Calu3 (cell line): ENCODE measurements at places on chromosomes 16 and 17. TPM values are rescaled to one million over a fixed set of nuclear protein-coding genes. Genes with fewer than 3 reads are reported as not detected.

GRCh38 chr16:81524382-81524781 is 79.8 kb downstream of the CMIP start:
- no peak for DNase-seq

DNA sequence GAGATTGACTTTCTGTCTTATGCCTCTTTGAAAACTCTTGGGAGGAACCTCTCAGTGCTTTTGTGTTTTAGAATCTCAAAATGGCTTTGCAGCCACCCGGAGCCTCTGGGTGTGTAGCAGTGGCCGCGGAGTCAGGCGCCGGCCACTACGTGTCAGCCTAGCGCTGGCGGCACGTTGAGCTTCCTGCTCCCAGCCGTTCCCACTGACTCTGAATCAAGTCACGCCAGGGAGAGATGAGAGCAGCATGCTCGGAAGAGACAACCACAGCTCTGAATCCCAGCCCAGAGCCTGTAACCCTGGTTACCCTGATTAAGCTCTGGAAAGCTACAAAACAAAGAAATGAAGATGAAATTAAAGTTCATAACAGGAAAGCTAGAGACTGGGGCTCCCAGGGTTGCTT is 97.4 kb upstream of the CACNG5 start:
- DNase-seq: no peak

DNA sequence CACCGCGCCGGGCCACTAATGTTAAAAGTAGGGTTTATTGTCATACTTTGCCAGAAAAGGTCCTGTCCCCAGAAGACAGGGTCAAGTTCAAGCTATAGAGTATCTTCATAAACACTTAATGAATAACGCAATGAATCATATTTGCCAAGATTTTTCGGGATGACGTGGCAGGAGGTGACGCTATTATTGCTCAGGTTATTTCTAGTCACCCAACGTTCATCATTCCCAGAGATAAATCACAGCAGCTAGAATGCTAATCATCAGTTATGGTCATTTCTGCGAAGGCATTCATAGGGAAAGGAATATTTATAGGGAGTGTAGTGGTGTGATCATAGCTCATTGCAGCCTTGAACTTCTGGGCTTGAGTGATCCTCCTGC is 2.0 kb downstream of the TMC5 start:
- DNase-seq: peak; percentile 76

DNA sequence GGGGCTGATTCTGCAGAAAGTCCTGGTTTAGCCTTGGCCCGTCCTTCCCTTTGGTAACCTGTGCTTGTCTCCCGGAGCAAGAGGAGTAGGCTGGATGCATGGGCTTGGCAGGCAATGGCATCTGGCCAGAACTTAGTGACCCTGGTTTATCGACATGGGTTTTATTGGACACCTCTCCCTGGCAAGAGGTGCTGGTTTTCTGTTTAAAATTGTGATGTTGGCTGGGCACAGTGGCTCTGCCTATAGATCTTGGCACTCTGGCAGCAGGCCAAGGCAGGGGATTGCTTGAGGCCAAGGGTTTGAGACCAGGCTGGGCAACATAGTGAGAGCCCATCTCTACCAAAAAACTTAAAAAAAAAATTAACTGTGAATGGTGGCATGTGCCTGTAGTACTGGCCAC is 31.2 kb downstream of the SLC12A3 start:
- no peak for DNase-seq

DNA sequence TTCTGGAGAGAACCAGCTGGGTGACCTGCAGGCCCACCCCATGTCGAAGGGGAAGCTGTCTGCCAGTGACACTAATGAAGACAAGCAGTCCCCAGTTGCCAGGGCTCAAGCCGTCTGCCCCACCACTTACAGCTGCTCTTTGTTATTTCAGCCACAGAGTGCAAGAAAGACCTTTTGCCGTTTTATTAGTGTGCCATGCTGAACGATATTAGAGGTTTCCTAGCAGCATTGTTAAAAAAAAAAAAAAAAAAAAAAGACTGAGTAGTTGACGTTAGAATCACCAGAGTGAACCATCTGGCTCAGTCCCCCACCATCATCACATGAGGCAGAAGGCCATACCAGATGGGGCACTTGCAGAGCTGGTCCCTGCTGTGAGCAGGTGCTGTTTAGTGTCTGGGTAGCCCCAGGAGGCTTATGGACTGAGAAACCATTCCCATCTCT is 26.5 kb upstream of the SLC39A11 start:
- DNase-seq: no peak

DNA sequence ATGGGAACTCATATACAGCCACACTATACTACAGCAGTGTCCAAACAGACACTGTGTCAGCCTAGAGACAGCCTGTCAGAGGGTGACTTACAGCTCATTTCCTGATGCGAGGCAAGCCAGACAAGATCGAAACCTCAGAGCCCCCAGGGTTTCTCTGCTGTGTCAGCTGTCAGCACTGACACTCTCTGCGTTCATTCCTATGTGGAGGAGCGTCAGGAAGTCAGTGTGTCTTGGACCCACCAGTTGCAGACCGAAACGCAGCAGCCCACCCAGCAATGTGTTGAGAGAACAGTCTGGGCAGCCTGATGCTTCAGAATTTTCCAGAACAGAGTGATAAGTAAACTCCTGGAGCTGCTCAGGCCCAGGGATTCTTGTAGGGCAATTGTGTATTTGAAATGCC is 20.6 kb upstream of the MAPT start:
- DNase-seq: no peak

GRCh38 chr16:76213860-76214259 is 63.3 kb upstream of the CNTNAP4 start:
- no peak for DNase-seq

GRCh38 chr17:78973792-78974520 is 5.8 kb downstream of the LGALS3BP start:
- no peak for DNase-seq

GRCh38 chr17:19510903-19511302 is 22.8 kb upstream of the SLC47A1 start:
- DNase-seq: no peak

DNA sequence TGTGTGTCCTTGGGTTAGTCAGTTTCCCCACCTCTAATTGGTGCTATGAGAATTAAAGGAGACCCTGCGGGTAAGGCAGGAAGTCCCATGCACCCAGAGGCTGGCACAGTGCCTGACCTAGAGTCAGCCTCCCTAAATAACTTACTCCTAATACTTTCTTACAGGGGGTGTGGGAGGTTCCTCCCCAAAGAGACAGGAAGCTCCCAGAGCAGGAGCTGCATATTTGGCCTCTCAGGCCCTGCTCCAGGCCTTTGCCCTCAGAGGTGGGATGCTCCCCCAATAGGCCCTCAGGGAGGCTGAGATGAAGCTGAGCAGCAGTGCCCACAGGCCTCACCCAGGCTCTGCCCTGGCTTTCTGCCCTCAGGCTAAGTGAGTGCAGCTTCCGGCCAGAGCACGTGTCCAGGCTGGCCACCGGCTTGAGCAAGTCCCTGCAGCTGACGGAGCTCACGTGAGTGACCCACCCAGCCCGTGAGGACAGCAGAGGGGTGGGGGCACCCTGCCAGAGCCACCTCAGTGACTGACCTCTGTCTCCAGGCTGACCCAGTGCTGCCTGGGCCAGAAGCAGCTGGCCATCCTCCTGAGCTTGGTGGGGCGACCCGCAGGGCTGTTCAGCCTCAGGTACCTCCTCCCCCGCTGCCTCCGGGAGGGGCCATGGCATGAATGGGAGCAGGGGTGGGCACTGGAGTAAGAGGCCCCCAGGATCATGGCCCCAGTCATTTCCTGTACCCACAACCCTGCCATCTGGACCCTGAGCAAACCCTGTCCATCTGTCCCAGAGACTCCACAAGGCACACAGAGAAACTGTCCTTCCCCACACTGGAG is 31.1 kb upstream of the CPNE2 start:
- DNase-seq: peak; percentile 53

DNA sequence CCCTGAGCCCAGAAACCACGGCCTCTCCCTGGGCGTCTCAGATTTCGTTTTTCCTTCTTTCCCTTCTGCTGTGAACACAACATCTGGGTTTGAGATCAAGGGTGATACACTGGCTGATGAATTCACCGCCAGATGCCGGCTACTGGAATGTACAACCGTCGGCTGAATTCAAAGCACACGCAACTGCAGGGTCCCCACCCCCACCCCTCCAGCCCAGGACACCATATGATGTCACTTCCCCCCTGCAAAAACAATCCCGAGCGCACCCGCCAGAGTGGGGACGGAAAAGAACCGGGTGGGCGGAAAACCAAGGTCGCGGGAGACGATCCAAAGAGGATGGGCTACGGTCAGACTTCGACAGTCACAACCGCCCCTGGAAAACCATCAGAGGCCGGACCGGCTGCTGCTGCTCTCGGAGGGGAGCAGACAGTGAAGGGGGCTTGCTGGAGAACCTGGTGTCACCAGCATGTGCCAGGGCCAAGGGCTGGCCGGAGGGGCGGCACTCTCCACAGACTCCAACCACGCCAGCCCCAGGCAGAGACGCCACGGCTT is 23.3 kb downstream of the CEP295NL start:
- DNase-seq: no peak

DNA sequence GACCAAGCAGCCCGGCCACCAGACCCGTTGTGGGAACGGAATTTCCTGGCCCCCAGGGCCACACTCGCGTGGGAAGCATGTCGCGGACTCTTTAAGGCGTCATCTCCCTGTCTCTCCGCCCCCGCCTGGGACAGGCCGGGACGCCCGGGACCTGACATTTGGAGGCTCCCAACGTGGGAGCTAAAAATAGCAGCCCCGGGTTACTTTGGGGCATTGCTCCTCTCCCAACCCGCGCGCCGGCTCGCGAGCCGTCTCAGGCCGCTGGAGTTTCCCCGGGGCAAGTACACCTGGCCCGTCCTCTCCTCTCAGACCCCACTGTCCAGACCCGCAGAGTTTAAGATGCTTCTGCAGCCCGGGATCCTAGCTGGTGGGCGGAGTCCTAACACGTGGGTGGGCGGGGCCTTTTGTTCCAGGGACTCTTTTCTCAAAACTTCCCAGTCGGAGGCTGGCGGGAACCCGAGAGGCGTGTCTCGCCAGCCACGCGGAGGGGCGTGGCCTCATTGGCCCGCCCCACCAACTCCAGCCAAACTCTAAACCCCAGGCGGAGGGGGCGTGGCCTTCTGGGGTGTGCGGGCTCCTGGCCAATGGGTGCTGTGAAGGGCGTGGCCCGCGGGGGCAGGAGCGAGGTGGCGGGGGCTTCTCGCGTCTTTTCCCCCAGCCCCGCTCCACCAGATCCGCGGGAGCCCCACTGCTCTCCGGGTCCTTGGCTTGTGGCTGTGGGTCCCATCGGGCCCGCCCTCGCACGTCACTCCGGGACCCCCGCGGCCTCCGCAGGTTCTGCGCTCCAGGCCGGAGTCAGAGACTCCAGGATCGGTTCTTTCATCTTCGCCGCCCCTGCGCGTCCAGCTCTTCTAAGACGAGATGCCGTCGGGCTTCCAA is at the start of gene SLC2A4:
Gene SLC2A4, plus strand, starts transcription at position 645 of the 879 bp plus-strand sequence. Its CDS starts 217 bp downstream, at position 862.
- DNase-seq: peak; percentile 91

DNA sequence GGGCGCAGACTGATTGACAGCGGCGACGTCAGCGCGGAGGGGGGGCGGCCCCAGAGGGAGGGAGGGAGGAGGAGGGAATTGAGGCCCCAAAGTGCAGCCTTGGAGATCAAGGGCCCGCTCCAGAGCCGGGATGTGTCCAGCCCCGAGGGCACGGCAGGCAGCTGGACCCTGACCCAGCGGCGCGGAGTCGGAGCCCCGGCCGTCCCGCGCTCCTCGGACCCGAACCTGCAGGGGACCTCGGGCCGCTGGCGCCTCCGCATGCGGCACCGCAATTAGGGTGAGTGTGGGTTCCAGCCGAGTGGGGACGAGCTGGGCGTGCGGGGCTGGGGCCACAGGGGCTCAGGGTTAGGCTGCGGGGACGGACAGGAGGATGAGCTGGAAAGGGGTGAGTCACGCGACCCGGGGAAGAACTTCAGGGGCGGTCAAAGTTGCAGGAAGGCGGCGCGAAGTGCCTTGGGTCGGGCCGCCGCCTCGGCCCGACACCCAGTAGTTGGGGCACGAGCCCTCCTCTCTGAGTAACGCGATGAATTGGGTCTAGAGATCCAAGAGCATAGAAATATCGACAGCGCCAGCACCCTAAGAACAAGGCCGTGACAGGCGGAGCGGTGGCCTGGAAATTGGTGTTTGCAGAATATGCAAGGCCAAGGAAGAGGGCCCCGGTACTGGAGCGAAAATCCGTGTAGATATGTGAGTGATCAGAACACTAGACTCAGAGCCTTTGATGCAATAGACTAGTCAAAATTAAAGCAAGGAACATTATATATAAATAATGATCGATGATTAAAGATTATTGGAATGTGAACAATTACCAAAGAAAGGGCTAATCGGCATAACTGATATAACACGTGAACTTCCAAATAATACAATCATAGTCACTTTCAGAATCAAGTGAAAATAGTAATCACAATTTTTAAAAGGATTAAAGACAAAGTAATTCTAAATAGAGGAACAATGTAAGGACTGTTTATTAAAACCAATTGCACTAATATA is at the start of gene TBX4:
Gene TBX4, plus strand, starts transcription at position 122 of the 990 bp plus-strand sequence. CDS start 4,069 bp downstream, outside the sequence.
- no peak for DNase-seq

Gene SPNS3
- total RNA-seq: 1.4 and 2.1 TPM in 2 replicates

DNA sequence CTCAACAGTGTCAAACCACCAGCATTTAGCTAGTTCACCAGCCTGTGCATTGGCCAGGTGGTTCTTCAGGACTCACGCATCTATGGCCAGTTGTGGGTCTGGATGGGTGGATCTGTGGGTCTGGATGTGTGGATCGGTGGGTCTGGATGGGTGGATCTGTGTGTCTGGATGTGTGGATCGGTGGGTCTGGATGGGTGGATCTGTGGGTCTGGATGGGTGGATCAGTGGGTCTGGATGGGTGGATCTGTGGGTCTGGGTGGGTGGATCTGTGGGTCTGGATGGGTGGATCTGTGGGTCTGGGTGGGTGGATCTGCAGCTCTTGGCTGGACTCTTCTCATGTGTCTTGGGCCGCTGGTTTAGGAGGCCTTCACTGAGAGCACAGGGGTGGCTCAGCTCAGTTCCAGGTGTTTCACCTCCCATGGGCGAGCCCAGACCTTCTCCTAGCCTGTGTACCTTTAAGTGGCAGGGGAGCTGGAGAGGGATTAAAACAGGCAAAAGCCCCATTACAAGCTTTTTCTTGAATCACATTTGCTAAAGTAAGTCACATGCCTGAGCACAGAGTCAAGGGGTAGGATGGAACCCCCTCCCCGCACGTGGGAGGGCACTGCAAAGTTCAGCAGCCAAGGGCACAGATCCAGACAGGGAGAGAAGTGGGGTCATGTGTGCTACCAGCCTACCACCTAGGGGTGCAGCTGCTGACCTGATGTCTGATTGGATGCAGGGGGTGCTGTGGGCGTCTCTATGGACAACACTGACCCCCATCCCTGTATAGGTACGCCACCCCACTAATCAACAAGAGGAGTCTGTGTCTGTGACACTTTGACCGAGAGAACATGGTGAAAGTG is 3.4 kb upstream of the NUBP1 start:
- DNase-seq: no peak

- no peak for DNase-seq
These were observed 1080.1 kb upstream of the RBFOX1 start for GRCh38 chr16:6252541-6252940.

Gene G6PC1
- total RNA-seq: not detected in 2 replicates

Gene SLC38A8
- not detected in 2 replicates for total RNA-seq

Gene KRTAP17-1
- not detected in 2 replicates for total RNA-seq

Gene CWC25
- 77.8 and 78.9 TPM in 2 replicates for total RNA-seq

Gene FOXN1
- total RNA-seq: not detected in 2 replicates

- no peak for DNase-seq
These were observed 672.5 kb upstream of the KIF2B start for GRCh38 chr17:53150101-53150698.
